SHP77 (cell line): ENCODE measurements at places on chromosomes 11 and 22.

GRCh38 chr11:1109918-1110705, 35.4 kb downstream of the MUC2 start:
- no peak for DNase-seq

DNA sequence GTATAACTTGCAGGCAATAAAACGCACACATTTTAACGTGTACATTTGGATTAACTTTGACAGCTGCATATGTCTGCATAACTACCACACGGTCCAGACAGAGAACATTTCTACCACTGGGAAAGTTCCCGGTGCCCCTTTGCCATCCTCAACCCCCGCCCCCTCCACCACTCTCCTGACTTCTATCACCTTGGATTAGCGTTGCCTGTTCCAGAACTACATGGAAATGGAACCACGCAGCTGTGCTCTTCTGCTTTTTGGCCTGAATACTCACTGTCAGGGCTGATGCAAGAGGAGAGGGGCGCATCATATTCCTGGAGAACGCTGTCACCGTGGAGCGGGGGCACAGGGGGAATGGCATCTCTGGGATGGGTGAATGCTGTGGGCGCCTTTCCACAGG, 62.1 kb downstream of the LRP5 start:
- no peak for DNase-seq

DNA sequence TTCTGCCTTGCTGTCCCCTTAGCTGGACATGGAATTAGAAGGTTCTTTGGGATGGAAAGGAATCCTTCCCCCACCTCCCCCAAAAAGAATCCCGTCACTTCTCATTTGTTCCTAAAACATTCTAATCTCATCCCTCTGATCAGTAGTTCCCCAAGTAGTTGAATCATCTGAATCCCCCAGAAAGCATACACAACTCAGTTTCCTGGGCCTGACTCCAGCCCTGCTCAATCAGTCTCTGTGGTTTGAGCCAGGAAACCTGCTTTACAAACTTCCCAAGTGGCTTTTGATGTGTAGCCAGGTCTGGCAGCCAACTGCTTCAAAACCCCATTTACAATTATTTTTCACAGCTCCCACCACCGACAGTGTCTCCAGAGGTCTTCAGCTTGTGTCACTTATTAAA, 20.2 kb downstream of the C22orf31 start:
- no peak for DNase-seq

DNA sequence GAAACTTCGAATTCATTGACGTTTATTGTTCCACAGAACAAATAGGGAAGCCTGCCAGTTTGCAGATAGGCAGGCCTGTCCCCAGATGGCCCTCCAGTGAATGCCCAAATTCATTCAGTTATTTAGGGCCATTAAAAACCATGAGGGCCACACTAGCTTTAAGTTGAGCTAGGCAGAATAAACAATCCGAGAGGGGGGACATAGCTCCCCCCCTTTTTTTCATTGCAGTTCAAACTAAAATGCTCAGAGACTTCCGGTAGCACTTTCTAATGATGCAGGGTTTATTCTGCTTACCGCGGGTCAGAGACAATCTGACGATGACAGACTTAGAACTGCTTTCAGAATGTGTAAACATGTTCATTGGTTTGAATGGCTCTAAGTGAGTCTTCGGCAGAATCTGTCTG, 72.0 kb downstream of the ZBTB16 start:
- no peak for DNase-seq

- peak; percentile 77 for DNase-seq
Measured at GRCh38 chr22:24592851-24593558, at the start of gene LRRC75B. Gene LRRC75B, minus strand, starts transcription at chr22:24593073. Its CDS starts 34 bp downstream, at chr22:24593039.

DNA sequence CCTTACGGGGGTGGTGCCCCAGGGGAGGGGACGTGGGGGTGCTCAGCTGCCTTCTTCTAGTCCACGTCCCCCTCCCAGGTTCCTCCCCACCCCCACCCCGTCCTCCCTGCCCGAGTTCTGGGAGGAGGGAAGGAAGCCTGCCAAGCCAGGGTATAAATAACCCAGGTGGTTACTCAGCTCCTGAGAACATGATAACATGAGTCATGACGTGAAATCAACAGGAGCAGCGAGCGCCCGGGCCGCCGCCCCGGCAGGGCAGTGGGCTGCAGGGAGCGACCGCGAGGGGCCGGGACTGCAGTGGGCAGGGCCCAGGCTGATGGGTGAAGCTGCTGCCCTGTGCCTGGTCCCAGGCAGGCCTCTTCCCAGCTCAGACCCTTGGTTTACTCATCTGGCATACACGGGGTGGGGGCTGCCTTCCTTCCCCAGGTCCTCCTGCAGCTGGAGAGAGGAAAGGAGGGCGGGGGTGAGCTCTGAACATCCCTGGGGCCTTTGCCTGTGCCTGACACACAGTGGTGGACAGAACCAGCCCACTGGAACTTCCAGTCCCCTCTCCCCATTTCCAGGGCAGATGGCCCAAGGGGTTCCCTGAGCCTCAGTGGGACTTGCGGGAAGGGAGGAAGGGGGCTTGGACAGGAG, 8.8 kb upstream of the PDGFB start:
- peak; percentile 76 for DNase-seq

DNA sequence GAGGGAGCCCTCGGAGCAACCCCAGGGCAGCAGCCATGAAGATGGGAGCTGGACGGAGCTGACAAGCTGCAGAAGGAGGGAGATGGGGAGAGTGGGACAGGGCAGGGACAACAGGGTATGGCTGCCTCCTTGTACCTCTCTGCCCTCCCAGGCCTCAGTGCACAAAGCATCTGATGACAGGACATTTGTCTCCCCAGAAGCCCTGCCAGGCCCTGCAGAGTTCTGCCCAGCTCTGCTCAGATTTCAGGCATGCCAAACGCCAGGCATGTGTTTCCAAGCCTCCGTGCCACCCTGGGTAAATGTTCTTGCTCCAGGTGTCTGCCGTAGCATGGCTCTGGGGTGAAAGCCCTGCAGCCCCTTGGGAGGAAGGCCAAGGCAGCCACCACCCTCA, 1.1 kb upstream of the IFITM10 start:
- DNase-seq = no peak

DNA sequence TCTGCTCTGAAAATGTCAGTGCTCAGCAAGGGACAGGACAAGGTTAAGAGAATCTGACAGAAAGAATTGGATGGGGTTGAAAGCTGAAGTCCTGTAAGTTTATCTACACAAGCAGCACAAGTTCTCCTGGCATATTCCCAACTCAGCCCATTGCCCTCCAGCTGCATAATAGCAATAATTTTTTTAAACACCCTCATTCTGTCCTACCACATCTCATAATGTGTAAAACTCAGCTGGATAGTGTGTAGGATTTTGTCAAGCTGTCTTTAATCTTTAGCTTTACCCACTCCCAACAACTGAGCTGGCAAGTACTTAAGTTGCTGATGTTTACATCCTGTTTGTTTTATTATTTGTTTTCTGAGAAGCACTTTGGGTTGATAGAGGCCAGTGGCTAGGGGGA, 158.9 kb downstream of the CADM1 start:
- DNase-seq = no peak

GRCh38 chr11:95698676-95699557, 90.7 kb downstream of the FAM76B start:
- DNase-seq = no peak

DNA sequence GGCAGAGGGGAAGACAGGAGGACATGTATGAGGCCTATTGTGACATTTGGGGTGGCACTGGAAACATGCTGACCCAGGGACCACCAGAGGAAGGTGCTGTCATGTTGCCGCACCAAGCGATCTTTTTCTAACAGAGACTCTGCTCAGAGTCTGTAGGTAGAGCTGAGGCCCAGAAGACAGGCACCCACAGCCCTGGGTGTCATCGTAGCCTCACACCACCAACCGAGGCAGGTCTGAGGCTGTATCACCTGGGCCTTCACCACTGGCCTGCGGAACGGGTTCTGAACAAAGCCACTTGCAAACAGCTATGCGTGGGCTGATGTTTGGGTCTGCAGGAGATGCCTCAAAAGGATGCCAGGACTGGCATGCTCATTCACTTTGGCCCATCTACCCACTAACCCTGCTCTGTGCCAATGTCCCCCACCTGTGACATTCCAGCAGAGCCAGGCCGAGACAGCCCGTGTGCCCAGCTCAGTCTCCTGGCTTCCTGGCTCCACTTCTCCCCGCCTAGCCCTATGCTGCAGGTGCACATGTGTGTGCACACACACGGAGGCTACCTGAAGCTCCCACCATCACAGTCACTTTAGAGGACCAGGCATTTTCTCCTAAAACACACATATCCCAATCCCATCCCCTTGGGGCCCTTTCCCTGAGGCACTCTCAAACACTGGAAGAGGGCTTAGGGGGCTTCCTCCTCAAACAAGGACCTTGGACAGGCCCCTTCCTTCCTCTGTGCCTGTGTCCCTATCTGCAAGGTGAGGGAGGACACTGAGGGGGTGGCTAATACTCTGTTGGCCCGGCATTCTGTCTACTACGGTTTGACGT, 3.6 kb downstream of the TRIM29 start:
- DNase-seq = no peak

DNA sequence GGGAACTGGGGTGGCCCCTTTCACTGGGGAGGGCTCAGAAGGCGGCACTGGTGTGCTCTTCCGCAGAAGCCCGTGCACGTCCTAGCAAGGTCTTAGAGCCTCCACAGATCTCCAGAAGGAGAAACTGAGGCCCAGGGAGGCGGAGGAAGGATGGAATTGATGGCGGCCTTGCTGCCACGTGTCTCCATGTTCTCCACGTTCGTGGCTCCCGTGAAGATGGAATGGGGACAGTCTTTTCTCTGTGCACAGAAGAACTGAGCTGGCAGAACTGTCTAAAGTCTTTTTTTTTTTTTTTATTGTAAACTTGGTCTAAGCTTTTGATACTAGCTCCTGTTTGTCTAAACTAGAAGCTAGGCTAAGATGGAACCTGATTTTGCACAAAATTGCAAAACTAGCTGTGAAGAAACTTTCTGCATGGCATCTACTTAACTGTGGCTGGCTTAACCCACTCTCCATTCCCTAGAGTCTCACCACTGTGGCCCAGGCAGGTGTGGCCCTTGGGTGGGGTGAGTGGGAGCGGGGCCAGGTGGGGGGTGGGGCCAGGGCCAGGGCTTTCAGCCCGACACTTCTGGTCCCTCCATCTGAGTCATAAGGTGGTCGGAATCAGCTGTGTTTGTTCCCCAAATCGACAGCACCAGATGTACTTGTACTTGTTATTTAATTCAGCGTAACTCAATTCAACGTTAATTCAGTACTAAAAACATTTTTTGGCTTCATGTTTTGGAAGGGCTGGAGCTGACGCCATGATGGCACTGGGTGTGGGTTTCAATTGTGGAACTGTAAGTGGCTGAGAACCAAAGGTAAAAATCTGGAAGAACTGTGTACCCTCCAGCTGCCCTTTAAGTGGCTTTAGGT, 120.7 kb downstream of the MPPED1 start:
- DNase-seq = no peak

DNA sequence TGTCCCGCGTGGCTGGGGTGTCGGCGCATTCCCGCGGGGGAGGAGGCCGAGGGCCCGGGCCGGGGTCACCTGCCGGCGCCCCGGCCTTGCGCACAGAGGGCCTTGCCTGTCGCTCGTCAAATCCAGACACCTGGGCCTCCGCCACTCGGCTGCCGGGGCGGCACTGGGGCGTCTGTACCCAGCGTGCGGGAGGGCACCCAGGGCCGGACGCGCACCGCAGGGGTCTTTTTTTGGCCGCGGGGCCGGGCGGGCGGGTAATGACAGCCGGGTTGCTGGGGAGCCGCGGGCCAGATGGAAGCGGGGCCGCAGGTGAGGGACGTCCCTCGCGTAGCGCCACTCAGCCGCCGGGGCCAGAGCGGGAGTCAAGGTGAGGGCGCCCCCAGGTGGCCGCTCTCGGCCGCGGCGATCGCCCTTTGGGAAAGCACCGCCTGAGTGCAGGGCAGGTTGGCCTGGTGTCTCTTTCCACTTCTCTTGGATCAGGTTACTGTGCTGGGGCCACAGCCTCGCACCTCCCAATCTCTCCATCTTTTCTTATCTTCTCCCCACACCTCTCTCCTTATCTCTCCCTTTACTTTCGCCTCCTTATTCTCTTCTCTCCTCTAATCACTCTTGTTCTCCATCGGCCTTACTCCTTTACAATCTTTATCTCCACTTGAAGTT, 3.5 kb downstream of the PHLDB1 start:
- peak; percentile 76 for DNase-seq

DNA sequence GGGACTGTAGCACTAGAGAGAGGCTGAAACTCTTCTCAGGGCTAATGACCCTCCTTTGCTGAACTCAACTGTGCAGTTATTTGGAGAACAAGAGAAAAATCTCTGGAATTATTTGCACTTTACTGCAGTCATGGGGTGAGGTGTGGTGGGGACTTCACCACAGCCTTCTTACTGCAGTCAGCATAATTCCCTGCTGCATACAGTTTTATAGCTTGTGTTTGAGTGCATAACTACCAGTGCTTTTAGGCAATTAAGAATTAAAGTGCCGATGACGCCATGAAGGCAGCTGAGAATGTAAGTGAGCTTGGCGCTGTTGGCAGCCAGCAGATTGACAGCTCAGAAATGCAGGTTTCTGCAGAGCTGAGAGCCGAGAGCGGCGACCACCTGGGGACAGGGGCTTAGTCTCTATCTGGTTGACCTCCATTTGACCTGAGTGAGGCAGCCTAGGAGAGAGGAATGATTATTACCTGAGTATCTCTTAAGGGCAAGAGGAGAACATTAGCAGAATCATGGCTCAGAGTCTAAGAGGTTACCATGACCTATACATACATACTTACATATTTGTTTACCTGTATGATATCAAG, 830.0 kb downstream of the NTM start:
- no peak for DNase-seq

DNA sequence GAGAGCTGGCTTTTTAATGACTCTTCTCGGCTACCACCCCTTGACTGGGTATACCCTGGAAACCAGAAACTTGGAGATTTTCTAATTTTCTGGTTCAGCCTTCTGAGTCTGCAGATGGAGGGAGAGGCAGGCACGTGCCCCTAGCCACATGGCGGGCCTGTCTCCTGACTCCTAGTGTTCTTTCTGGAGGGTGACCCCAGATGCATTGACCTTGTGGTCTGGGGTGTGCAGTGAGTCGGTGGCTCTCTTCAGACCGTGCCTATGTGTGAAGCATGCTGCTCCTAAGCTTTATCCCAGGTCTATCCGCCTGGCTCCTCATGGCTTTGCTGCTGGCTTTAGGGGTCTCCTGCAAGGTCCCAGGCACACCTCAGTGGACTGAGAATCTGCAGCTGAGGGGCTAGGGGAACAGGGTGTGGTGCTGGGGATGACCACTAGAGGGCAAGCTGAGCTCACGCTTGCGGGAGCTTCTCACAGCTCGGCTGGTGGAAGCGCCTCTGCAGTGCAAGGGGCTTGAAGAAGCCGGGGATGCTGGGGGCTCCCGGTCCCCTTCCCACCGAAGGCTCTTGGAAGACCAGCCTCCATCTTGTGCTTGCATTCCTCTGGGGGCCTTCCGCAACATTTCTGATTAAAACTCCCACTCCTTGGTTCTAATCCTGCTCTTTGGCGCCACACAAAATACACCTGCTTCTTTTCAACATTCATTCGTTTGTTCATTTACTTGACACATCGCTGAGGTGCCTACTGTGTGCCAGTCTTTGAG, 51.8 kb downstream of the OTOG start:
- peak; percentile 4 for DNase-seq

DNA sequence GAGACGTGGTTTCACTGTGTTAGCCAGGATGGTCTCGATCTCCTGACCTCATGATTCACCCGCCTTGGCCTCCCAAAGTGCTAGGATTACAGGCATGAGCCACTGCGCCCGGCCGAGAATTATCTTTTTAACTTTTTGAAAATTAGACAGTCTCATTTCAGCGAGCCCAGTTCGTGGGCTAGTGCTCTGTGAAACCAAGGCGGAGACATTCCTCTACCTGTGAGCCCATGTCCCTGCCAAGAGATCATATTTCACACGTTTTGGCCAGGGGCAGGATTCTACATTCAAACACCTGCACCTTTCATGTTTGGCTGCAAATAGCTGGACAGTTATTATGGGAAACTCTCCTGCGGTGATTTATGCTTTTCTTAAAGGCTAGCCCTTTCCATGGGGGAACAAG, 60.3 kb downstream of the IRAG1 start:
- no peak for DNase-seq

- DNase-seq = peak; percentile 15
Measured at GRCh38 chr22:19495562-19496323, 16.0 kb downstream of the CDC45 start.
